Stimulated activated CD4-positive, alpha-beta T cell treated with anti-CD3 and anti-CD28 coated beads, Interleukin-2, amount 100 ng/mL, for 4 hours (primary cell): ENCODE measurements at places on chromosomes 6 and 20.

- DNase-seq = no peak
Observed at GRCh38 chr6:75882734-75883133, 133.7 kb downstream of the MYO6 start.

DNA sequence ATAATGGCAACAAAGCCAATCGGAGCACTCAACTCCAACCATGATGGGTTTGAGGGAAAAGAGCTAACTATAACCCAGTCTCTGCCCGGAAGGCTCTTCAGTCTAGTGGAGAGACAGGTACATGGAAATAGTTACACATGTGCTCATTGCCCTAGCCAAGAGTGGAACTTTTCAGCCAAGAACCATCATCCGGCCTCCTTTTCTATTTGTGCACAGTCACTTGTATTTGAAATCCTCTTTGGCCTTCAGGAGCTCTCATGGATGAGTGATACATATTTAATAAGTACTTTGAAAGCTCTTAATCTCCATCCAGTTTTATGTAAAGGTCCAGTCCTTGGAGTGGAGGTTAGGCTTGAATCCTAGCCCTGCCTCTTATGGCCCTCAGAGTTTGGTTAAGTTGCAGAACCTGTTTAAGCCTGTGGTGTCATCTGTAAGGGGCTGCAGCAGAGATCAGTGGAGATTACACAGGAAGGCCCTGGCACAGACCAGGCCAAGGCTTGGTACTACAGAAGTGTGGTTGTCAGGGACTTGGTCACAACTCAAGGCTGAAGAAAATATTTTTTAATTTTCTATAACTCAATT, 72.3 kb upstream of the SMLR1 start:
- no peak for DNase-seq

- DNase-seq = no peak
Observed at GRCh38 chr6:53603386-53604116, 58.6 kb upstream of the GCLC start.

DNA sequence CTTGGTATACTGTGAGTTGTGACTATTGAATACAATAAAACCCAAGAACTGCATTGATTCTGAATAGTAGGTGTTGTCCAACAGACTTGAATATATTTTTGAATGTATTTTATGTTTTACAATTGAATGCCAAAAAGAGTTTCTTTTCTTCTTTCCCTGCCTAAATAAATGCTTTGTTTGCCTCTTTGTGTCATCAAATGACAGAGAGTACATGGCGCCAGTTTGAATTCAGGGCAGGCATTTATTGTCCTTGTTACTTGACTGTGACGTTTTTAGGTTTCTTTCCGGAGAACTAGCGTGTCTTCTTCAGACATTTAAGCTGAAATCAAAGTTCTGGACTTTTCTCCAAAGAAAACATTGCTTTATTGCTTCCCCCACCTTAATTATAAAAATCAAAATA, 16.6 kb downstream of the KIF3B start:
- no peak for DNase-seq

DNA sequence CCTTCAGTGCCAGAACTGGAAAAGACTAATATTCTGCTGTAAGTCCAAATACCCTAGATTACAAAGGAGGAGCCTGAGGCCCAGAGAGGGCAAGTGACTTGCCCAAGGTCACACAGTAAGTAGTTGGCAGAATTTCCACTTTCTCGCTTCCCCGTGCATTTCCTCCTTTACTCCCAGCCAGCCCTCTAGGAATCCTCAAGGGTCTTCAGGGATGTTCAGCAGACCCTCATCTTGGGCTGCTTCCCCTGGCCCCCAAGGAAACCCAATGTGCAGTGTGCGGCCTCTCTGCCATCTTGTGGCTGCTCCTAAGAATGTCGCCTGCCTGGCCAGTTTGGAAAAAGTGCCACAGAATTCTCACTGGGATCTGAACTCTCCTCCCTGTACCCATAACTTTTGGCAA, 217.7 kb upstream of the LRFN2 start:
- DNase-seq = no peak

- DNase-seq = no peak
Observed at GRCh38 chr6:111784433-111784832, 88.8 kb downstream of the FYN start.

- no peak for DNase-seq
Observed at GRCh38 chr6:139540894-139541293, 166.4 kb upstream of the CITED2 start.

GRCh38 chr6:18445228-18445627, 58.1 kb downstream of the RNF144B start:
- DNase-seq = no peak

GRCh38 chr20:5041433-5041832, 40.1 kb upstream of the SLC23A2 start:
- no peak for DNase-seq

GRCh38 chr6:107398001-107398400, 61.4 kb downstream of the PDSS2 start:
- DNase-seq = no peak

- DNase-seq = no peak
Observed at GRCh38 chr6:42419490-42420280, 32.0 kb downstream of the TRERF1 start.

- no peak for DNase-seq
Observed at GRCh38 chr6:106599440-106599839, 29.9 kb downstream of the RTN4IP1 start.

DNA sequence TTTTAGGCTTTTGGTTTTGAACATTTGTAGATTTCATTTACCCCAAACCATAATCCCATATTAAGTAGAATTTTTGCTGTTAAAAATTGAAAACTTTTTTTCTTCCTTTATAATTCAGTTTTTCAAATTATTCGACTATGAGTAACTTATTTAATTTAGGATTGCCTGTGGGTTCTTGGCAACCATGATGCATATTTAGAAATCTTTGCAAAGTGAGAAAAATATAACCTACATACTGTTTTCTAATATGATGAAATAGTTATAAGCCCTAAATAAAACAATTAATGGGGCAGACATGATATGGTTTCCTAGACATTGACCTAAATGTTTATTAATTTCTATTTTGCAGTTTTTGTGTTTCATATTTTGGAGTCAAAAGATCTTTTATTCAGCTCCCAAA, 23.6 kb downstream of the NEDD9 start:
- DNase-seq = no peak

DNA sequence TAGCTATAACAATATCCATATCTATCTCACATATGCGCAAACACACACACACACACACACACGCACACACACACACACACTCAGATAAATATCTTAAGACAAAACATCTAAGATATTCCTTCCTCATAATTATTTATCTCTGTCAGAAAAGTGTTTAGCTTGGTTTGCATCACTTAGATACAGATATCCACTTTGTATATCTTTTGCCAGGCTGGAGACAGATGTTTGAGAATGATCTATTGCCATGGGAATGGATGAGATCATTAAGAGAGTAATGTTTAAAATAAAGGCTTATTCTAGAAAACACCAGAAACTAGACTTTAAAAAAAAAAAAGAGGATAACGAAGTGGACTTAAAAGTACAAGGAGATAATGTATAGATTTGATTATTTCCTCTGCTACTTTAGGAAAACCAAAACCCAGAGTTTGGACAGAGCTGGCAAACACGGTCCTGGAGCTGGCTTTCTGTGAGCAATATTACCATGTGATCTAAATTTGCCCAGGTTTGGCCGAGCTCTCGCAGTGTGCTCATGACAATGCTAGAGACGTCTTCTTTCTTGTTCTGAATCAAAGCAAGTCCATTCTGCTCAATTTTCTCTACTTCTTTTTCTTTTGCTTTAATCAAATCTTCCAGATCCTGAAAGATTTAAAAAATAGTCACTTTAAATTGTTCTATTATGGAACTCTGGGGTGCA, 411.8 kb downstream of the SYNE1 start:
- DNase-seq = no peak

DNA sequence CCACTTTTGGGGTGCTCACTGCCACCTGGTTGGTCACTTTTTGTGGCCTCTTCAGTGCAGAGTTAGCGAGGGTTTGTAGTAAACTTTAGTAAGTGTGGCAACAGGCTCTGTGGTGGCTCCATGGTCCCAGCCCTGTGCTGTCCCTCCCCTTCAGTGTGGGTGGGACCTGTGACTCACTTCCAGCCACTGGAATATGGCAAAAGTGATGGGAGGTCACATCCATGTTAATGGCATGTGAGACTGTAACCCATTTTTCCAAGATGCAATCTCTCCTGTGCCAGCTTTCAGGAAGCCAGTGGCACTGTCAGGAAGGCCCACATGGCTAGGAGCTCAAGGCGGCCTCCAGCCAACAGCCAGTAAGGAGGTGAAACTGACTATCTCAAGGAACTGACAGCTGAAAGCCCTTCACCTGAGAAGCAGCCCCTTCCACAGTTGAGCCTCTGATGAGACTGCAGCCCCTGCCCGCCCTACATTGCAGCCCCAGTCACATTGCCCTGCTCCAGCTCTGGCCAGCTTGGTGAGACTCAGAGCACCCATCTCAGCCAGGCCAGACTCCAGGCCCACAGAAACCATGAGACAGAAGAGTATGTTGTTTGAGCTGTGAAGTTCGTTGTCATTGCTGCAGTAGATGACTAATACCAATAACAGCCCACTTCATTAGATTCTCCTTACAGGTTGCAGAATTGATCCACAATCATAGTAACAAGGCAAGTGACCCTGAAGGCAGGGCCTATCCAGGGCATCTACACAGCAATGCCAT, 13.1 kb upstream of the CST7 start:
- no peak for DNase-seq

- DNase-seq = no peak
Observed at GRCh38 chr6:105974986-105975385, 111.2 kb upstream of the PRDM1 start.

DNA sequence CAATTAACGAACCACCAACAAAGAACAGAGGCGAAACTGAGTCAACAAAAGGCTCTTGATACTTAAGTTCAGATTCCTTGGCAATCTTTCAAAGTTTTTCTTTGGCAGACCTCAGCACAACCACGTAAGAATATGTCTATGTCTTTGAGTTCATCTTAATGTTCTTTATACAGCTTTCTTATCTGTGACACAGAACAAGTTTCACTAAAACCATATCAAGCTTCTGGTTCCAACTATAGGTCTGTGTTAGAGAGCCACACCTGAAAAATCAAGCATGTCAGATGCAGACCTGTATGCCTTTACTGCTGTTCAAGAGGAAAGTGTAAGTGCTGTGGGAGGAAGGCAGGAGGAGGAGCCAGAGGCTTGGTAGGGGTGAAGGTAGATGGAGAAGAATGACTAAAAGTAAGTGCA, 271.3 kb downstream of the KHDC1L start:
- no peak for DNase-seq

DNA sequence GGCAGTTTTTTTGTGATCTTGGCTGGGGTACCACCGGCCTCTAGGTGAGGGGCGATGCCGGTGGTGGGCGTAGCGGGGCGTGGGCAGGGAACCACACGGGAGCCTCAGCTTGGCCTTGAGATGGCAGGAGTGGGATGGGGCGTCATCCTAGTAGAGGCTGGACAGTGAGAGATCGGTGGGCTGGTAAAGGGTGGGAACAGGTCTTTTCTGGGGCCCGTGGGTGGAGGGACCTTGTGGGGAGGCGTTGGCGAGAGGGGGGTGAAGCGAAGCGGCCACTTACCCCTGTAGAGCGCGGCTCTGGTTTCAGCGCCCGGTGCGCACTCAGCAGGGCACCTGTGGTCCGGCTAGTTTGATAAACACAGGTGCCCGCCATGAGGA, 12.0 kb downstream of the ITPR3 start:
- no peak for DNase-seq

DNA sequence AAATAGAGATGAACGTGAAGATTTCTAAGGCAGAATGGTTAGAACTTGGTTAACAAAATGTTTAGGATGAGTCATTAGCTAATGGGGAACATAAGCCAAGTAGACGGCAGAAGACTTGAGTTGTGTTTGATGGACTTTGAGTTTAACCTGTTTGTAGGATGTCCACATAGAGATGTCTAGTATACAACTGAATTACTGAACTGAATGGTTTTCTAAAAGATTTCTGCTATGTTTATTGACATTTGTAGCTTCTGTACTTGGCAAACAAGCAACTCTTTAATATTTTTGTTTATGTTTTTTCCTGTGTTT, 54.5 kb upstream of the DYNLRB1 start:
- DNase-seq = no peak
